Activated naive CD8-positive, alpha-beta T cell treated with anti-CD3 and anti-CD28 coated beads, Interleukin-2, amount 10 ng/mL, durations not matched to agents 7 days and 5 days (primary cell): ENCODE measurements at places on chromosomes 2 and 18. TPM values are rescaled to one million over a fixed set of nuclear protein-coding genes. Genes with fewer than 3 reads are reported as not detected.

The TPO gene
- not detected for total RNA-seq

GRCh38 chr18:49476664-49477411 lies 10.2 kb downstream of the C18orf32 start:
- peaks cover 15% of the 10 kb centered on the region for H3K36me3 ChIP-seq
- no peaks in the 10 kb centered on the region for H3K27me3 ChIP-seq
- no peak for DNase-seq
- H3K4me3 ChIP-seq = no peak overlapping the region
- peak overlapping the region; percentile 17 for H3K27ac ChIP-seq

The CLEC4F gene
- not detected for total RNA-seq

DNA sequence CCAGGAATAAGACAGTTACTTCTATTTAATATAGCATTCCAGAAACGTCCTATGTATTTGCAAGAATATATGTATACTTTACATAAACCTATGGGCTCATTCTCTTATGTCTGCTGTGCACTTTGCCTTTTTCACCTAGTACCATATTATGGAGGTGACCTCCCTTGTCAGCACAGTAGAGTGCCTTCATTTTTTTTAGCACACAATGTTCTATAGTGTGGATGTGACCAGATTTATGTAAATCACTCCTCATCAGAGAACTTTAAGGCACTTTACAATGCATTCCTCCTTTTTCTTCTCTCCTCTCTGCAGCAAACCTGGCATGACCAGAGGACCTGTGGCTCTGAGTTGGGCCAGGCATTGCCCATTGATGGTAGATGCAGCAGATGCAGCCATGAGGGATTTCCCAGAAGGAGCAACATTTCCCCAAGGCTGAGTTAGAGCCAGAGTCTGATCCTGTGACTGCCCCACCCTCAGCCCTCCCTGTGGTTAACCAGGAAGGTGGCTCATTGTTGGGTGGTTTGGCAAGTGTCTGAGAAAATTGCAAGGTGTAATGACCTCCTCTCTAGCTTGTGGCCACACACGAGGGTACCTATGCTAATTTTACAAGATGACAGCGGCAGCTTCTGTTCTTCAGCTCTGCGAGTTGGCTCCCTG lies 76.5 kb upstream of the DLX2 start:
- DNase-seq = no peak
- H3K36me3 ChIP-seq = no peaks in the 10 kb centered on the region
- H3K27ac ChIP-seq = no peak overlapping the region
- peaks cover 8% of the 10 kb centered on the region for H3K27me3 ChIP-seq
- no peak overlapping the region for H3K4me3 ChIP-seq

The MAP2 gene
- not detected for total RNA-seq

DNA sequence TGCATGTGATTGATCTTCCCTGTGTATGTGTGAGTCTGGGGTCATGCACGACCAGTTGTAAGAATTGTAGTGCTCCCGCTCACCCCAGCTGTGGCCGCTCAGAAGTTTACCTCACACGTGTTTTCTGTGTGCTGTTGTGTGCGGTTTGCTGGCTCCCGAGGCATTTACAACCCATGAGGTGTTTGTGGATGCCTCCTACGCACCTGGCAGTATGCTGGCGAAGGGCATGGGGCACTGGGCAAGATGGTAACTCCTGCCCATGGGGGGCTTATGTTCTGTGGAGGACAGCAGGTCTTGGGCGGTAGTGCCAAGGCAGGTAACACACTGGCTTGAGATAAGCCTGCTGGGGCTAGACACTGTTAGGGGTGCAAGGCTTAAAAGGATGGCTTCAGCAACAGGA lies 102.6 kb upstream of the HS6ST1 start:
- peaks cover 2% of the 10 kb centered on the region for H3K27me3 ChIP-seq
- no peaks in the 10 kb centered on the region for H3K4me1 ChIP-seq
- H3K4me3 ChIP-seq = no peak overlapping the region
- no peak overlapping the region for H3K27ac ChIP-seq

DNA sequence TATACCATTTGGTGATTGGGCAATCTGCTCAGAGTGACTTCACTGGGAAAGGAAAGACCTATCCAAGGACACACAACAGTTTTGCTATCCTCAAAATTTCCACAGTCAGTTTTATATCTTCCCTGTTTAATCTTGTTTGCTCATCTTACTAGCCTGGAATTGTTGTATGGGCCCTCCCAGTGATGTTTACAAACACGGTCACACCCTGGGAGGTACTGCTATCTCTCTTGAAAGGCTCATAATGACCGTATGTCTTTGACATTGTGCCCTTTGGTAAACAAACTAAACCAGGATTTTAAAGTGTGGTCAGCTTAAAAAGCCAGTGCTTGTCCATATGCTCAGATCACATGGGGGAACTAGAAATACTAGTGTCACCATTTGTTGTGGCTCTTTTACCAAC lies 277.0 kb downstream of the CDH2 start:
- DNase-seq = no peak
- H3K27me3 ChIP-seq = no peaks in the 10 kb centered on the region
- H3K27ac ChIP-seq = no peak overlapping the region
- H3K36me3 ChIP-seq = no peaks in the 10 kb centered on the region

DNA sequence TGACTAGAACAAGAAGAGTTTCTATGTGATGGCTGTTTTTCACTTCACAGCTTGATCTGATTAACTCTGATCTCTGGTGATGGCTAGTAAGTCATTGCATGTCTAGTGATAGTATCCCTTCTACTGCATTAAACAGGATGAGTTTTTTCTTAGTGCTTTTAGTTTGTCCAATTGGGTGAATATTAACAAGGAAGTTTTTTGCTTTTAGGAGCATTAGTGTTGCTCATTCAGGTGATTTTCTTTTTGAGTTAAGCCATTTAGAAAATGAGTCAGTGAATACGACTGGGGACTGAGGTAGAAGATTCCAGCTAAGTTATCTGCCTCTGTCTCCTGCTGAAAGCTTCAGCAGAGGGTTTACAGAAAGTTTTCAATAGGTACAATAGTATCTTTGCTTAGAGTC lies 306.7 kb downstream of the PIK3C3 start:
- no peaks in the 10 kb centered on the region for H3K27me3 ChIP-seq
- no peaks in the 10 kb centered on the region for H3K4me1 ChIP-seq
- H3K27ac ChIP-seq = no peak overlapping the region
- no peak overlapping the region for H3K4me3 ChIP-seq
- no peaks in the 10 kb centered on the region for H3K36me3 ChIP-seq
- DNase-seq = no peak

The LYG1 gene
- total RNA-seq = 2.5 TPM

DNA sequence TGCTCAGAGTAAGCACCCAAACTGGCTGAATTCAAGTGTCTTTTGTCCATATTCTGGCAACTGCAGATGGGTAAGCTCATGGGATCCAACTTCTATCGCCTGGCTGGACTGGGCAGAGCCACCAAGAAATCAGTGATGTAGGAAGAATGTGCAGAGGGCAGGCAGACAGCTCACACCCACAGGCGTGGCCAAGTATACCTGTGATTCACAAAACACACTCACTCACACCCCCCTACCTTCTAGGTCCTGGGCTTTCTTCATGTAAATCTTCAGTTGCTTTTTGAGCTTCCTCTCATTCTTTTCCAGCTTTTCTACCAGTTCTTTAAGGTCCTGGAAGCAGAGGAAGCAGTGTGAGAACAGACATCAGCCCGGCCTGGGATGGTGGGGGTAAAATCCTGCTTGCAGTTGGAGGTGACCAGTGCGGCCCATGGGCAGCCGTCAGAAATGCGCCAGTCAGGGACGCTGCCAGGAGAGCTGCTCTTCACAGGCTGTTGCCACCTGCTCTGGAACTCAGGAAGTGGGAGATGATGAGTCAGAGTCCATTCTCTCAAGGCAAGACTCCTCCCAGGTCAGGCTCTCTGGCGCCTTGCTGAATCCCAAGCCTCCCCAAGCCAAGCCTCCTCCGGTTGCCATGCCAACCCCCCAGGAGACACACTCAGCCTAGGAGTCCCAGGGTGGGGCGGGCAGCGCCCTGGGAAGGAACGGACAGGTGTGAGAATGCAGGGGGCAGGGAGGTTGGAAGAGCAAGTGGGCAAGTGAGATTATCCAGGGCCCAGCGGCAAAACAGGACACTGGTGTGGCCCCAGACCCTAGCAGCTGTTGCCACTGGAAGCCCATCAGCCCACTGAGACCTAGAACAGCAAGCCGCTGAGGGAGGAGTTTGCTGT lies 36.2 kb upstream of the ACAA2 start:
- no peak overlapping the region for H3K27ac ChIP-seq
- peaks cover 6% of the 10 kb centered on the region for H3K27me3 ChIP-seq
- H3K4me1 ChIP-seq = peaks cover 4% of the 10 kb centered on the region
- no peak overlapping the region for H3K4me3 ChIP-seq
- no peaks in the 10 kb centered on the region for H3K36me3 ChIP-seq

The GKN1 gene
- not detected for total RNA-seq

GRCh38 chr2:102100371-102101096 lies 42.0 kb upstream of the IL1R1 start:
- H3K4me3 ChIP-seq = no peak overlapping the region
- H3K27ac ChIP-seq = no peak overlapping the region
- no peaks in the 10 kb centered on the region for H3K36me3 ChIP-seq
- H3K27me3 ChIP-seq = peaks cover 23% of the 10 kb centered on the region
- no peak for DNase-seq
- peaks cover 13% of the 10 kb centered on the region for H3K4me1 ChIP-seq

- no peak for DNase-seq
- H3K27ac ChIP-seq = no peak overlapping the region
- H3K4me3 ChIP-seq = no peak overlapping the region
- no peaks in the 10 kb centered on the region for H3K36me3 ChIP-seq
- H3K4me1 ChIP-seq = peaks cover 2% of the 10 kb centered on the region
These were observed 55.4 kb upstream of the PAX8 start for GRCh38 chr2:113334147-113334546.

The ACOXL gene
- not detected for total RNA-seq

- no peak overlapping the region for H3K27ac ChIP-seq
- no peaks in the 10 kb centered on the region for H3K36me3 ChIP-seq
- peaks cover 6% of the 10 kb centered on the region for H3K4me1 ChIP-seq
- peaks cover 4% of the 10 kb centered on the region for H3K27me3 ChIP-seq
- DNase-seq = no peak
- no peak overlapping the region for H3K4me3 ChIP-seq
These were observed 42.8 kb upstream of the MAL start for GRCh38 chr2:94982675-94983074.
